ENCODE measurements at places on chromosomes 5 and 9.

DNA sequence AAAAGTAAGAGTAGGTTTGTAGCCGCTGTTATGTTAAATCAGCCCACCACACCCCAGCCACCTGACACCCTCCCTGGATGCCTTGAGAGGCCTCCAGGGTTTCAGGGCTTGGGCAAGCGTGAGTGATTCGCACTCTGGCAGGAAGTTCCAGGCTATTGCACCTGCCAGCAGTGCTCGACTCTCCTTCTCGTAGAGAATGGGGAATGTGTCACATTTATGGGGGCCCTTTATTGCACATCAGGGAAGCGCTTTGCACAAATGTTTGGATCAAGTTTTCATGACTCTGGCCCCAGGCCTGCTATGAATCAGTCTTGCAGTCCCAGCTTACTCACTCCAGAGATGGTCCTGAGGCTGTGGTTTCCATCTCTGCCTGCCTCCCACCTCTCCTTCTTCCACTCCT lies 66.1 kb upstream of the ADRA1B start:
- DNase-seq, result no peak

GRCh38 chr9:133640580-133641395 lies 4.6 kb downstream of the DBH start:
- DNase-seq, result no peak

DNA sequence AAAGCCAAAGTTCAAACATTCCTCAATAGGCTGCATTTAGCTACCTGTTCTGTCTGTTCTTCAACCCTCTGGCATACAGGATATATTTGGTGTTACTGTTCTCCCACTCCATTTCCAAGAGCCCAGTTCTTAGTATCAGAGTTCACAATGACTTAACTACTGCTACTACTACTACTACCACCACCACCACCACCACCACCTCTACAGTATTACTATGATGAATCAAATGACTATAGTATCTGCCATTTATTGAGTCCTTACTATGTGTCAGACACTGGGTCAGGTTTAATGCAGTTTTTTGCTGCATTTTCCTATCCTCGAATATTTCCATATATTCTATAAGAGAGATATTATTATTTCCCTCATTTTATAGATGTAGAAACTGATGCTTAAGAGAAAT lies 937 bp upstream of the CD180 start:
- DNase-seq, result no peak

DNA sequence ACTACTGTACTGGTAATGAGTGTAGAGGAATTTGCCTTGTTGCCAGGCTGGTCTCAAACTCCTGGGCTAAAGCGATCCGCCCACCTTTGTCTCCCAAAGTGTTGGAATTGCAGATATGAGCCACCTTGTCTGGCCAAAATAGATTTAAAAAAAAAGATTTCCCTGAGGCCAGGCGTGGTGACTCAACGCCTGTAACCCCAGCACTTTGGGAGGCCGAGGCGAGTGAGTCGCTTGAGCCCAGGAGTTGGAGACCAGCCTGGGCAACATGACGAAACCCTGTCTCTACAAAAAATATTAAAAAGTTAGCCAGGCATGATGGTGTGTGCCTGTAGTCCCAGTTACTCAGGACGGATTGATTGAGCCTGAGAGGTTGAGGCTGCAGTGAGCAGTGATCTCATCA lies 62.5 kb downstream of the IPO11 start:
- DNase-seq, result no peak

DNA sequence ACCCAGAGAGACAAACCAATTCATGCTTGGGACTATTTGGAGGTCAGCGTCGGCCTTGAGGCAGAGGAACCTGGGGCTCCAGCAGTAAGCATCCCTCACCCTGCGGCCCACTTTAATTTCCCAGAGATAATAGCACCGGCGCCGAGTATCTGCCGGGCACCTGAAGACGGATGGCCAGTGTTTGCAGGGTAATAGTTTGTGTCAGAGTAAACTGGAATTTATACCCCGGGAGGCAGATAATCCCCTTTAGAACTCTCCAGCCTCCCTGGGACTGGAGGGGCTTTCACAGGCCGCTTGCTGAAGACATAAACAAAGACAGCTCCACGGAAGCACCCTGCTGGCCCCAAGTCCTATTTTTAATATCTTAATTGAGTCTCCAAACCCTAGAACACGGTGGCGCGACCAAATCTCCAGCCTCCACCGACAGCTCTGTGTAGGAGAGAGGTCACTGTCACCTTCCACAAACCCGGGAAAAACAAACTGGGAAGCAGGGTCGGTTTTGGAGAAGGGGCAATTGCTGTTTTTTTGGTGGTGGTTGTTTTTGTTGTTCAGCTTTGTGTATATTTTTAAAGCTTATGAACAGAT lies 17.4 kb upstream of the FCN1 start:
- DNase-seq, result no peak

DNA sequence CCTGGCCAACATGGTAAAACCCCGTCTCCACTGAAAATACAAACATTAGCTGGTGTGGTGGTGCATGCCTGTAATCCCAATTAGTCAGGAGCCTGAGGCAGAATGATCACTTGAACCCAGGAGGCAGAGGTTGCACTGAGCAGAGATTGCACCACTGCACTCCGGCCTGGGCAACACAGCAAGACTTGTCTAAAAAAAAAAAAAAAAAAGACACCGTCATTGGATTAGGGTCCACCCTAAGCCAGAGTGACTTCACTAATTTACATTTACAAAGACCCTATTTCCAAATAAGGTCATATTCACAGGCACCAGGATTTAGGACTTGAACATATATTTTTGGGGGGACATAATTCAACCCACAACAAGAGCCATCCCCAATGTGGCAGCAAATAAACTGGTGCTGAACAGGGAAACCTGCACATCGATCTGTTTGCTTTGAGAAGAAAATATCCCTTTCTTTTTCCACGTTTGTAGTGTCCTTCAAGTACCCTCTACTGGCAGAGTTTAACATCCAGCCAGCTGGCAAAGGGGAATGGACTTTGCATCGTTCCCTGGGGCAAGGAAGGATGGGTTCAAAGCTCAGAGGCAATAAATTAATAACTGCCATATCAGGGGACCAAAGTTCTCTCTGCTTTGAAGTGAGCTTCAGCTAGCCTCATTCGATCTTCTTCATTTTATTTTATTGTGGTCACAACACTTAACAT lies 3.7 kb upstream of the DNAJC25 start:
- DNase-seq, result no peak

DNA sequence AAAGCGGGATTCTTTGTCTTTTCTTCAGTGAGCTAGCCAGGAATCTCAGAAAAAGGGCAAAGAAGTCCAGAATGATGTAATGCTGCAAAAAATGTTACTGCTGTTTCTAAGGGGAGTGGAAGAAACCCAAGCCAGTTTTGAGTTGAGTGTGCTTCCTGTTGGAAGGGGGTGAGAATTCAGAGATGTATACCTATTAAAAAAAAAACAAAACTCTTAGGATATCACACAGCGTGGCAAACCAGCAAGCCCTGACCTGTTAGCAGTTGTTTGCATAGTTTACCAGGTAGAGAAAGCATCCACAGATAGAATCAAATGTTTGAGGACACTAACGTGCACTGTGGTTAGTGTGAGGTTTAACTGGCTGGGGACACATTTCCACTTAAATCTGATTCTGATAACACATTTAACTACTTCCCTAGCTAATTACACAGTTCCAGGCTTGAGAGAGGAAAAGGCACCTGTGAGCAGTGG lies 11.4 kb downstream of the BASP1 start:
- no peak for DNase-seq

DNA sequence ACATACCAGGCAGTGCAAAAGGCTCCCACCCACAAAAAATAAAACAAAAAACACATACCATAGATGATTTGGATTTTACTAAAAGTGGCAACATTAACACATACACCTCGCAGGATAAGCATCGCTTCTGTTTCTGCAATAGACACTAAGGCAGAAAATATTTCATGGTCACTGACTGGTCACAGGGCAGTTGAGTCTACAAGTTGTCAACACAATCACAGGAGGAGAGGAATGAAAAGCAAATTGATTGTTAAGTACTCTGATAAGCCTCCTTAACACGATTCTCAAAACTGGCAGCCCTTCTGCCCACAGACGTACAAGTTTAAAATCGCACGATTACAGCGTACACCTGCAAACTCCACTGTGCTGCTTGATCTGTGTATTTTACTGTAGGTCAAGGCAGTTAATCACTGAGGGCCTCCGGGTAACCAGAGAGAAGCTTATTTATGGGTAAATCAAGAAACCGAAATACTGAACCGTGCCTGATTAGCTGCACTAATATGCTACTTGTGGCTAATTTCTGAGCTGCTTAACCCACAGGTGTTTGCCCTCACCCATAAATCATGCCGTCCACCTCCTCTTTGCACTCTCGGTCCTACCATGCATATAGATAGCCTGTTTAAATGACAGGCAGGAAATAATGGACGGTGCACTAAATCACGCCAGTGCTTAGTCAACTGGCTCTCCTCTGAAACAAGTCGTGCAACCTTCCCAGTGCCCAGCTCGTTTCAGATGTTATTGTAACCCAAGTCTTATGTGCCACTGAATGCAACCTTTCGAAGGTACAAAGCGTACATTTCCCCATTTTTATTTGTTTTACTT lies 659.4 kb upstream of the ADAMTS16 start:
- DNase-seq, result no peak

DNA sequence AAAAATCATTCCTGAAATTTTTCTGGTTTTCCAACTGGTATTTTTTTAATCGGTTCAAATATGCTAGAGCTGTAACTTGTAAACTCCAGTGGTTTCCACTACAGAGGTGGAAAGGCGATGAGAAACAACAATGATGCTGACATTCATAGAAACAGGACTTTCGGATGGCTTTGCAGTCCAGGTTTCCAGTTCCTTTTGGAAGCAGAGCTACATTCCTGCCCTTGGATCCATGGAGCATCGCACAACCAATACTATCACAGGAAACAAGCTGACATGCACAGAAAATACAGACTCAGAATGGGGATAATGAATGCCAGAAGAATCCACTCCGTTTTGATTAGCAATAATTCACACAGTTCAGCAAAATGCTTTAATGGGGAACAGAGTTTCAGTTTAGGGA lies 140.0 kb downstream of the EPB41L4A start:
- no peak for DNase-seq

DNA sequence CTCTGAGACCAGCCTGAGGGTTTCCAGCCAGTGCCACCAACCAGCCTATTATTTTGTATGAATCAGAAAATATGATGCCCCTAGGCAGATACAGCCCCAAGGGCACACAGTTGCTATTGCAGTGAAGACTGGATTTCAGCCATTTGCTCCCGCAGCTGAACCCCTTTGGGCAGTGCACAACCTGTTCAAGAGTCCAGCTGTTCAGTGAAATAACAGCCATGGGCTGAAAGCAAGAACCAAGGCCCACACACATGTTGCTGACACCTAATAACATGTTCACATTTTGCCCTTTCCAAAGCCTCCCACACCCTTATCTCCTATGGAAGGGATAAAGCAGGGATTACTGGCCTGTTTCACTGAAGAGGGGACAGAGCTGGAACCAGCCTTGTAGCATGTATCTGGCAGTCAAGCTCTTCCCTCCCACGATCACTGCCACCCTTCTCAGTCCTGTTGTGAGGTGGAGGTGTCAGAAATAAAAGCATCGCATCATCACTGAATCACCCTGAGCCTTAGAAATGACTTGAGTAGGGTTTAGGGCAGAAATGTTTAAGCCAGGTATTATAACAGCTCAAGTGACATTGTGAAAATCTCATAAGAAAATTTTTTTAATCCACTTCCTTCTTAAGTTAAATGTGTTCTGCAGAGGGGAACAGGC lies 137.1 kb upstream of the FSTL4 start:
- DNase-seq, result no peak

DNA sequence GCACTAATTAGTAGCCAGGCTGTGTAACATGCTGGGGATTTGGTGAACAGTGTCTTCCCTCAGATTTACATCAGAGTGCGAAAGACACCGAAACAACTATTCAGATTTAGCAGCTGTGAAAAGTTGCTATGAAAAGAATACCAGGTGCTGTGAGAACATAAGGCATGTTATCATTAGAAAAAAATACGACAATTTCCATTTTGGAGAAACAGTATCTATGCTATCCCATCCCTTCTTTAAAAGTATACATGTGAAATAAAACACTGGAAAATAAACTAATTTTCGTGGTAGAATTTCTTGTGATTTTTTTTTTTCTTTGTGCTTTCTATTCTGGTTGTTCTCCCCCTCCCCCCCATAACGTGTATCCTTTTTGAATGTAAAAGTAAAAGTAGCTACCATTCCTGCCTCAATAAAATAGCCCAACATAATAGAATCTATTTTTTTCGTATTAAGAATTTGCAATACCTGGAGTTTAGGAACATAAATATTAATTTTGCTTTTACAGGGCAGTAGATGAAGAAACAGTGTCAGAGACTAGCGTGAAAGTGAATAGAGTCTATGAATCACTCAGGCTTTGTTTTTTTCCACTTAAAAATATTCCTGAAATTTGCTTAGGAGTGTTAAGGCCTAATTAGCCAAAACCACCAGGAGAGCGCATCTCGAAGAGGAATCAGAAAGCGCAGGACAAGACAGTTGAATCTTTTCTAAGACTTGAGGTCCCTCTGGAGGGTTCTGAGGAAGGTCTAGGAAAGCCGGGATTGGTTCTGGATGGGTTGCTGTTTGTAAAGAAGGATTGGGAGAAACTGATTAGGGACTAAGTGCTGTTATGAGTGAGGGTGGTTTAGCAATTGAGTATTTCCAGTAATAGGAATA lies 813 bp upstream of the SLU7 start:
- no peak for DNase-seq

DNA sequence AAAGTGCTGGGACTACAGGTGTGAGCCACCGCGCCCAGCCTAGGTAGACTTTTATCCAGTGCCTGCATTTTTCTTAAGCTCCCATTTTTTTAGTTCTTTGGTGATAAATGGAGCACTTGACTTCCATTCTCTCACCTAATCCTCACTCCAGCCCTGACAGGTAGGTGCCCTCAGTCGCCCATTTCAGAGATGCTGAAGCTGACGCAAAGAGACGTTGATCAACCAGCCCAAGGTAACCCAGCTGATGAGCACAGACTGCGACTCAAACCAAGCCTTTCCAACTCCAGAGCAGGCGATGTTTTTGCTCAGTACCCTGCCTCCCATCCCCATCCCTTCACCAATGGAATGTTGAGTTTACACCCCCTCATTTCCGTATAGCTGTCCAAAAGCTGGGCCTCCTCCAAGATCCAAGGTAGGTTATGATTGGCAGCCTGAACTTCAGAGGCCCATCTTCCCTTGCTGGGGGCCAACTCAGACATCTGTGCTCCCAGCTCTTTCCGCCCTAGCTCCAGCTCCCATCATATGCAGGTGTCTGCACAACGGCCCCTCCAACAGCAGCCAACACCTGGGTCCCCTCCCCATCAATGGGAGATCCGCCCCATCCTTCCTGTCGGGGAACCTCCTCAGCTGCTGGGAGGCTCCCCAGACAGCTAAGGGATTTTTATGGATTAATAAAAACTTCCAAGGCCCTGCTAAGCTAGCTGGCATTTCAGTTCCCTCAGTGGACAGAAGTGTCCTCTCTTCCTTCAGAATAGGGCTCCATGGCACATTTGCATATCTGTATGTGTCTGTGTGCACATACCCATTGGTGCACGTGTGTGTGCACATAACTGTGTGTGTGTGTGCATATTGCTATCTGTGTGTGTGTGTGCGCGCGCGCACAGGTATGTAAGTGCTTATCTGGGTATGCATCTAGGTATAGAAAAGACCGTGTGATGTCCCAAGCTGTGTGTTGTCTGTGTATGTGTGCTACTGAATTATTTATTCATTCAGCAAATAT lies 39.3 kb upstream of the VDAC1 start:
- DNase-seq, result no peak

GRCh38 chr9:14452539-14452938 lies 138.6 kb upstream of the NFIB start:
- no peak for DNase-seq
